ENCODE measurements at places on chromosomes 1 and 21.

DNA sequence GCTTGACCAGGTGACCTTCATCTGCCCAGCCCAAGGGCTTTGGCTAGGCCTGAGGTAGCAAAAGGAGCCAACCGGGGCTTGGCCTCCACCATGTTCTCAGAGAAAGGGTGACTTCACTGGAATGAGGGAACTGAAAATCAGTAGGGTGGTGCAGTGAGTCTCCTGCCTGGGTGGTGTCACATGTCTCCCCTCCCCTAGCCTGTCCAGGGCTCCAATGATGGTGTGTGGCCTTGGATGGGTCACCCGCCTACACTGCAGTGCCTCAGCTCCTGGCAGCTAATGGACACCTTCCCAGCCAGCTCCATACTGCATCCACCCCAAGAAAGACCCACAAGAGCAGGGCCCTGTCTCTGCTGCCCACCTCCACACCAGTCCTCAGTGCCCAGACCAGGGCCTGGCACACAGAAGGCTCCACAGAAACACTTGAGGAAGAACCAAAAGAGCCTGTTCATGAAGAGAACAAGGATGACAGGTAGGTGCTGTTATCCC is 678.7 kb downstream of the MATN1 start:
- DNase-seq = no peak

DNA sequence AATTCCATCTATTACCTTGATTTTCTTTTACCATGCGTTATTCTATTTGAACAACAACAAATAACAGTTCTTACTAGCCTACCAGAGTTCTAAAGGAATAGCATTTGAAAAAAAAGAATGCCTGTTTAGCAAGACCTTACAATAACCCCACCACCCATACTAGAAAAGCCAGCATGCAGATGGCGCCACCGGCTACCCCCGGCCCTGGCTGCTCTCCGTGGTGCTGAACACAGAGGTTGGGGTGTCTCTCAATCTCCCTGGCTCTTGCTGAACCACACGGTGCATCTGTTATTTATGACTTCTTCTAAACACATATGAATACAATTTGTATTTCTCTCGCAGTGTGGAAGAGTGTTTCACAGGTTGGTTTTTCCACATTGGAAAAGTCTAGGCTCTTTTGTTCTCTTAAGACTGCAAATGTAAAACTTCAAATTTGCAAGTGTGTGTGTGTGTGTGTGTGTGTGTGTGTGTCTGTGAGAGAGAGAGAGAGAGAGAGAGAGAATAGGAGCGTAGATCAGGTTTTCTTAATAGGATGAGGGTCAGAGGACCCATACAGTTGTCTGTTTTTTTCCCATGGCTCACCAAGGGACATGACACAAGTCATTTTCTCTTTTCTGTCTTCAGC is 13.6 kb downstream of the GRIK3 start:
- DNase-seq = no peak

DNA sequence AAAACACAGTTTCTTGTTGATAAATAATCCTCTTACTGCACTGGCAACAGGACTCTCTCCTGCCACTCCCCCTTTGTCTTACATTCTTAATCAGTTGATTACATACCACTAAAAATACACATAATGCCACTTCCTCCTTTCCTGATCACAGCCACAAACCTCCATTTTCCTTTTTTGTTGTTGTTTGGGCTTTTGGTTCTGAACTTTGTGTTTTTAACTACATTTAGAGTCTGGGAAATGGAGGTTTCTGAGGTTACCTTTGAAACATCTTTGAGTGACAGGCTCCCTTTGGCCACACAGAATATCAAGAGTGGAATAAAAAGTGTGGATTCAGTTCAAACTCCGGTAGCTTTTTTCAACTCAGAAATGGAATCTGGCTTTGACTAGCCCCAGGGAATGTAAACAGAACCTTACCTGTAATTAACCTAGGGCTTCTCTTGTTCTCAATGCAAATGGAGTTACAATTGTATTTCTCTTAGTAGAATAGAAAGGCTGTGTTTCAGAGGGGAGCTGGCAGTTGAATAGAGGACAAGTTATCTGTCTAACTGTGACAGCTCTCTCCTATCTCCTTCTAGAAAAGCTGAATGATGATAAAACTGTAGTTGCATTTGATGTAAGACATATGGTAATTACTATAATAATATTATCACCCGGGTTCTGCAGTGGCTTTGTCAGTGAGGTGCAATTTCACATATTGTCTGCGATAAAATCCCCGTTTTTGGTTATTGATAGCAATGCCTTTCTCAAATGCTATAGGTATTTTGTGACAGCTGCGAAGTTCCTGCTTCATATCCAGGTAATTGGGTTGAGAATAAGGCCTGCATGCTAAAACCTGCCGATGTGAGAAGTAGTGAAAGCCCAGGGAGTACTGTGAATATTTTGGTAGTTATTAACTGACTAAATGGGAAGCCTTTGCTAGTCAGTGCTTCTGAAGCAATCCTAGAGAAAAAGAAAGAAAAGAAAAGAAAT is 66.9 kb downstream of the ST6GALNAC5 start:
- DNase-seq = no peak

DNA sequence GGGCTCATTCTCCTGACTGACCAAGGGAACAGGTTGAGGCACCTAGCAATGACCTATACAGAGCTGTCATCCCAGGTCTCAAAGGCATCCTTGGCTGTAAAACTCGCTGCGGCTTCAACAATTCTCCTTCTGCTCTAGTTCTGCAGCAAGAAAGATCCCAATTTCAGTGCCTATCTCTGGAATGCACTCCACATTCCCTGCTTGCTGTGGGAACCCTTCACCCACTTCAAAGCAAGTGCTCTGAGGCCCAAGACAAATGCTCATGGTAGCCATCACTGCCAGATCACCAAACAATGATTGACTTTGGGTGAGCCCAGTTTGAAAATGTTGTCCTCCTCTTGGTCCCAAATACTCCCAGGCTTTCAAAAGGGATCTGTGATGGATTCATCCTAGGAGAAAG is 37.7 kb upstream of the FMO3 start:
- DNase-seq = no peak

DNA sequence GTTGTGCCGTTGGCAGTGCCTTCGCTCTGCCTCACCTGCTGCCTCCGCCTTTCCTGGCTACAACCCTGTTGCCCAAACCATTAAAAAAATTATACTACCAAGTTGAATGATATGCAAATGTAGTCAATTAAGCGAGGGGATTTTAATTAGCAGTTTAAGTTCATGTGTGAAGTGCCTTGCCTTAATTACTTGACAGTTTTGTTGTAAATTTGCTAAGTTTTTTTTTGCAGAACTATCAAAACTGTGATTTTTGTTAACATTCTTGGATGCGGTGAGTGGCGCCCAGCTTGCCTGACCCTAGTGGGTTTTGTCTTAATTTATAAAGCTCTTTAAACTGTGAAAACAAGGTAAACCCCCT is 10.9 kb downstream of the SKI start:
- no peak for DNase-seq

DNA sequence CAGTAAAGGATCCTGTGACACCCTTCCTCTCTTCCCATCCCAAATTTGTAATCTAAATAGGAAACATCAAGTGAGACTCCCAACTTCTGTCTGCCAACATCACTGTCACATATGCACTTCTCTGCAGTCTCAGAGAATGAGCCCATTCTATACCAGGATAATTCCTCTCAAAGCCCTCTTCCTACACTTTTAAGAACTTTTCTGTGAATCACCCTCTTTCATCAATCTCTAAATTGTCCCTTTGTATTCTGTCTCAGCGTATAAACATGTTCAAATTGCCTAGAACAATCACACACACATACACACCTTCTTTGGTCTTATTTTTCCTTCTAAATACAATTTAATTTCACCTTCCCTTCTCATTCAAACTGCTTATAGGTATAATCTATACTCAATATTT is 111.8 kb downstream of the PTBP2 start:
- DNase-seq = no peak

DNA sequence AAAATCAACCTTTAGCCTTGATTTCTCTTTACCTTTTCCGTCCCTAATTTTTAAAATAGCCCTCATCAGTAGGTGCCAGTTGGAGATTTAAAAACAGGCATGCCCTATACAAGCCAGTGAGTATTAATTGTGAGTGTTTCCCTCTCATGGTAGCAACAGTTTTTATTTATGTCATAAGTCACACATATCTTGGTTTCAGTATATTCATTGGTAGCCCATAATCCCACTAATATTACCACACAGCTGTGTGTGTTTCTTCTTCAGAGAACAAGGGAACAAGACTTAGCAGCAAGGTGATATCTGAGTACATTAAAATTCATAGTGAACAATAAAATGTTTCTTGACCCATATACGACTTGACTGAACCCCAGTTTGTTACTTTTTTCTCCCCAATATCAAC is 68.6 kb upstream of the HSPA13 start:
- no peak for DNase-seq

- DNase-seq = no peak
Measured at GRCh38 chr1:27618341-27619082, 14.6 kb upstream of the AHDC1 start.

Data from activated T-helper 2 cell treated with anti-CD3 and anti-CD28 coated beads, Interferon-gamma antibody, Interleukin-2, Interleukin-4, amounts not matched to agents 10 μg/mL and 5 μg/mL and 100 μg/mL, durations not matched to agents 14 hours and 24 hours and 36 hours (primary cell).